ENCODE measurements at places on chromosomes 5 and 9. TPM values are rescaled to one million over a fixed set of nuclear protein-coding genes. Genes with fewer than 3 reads are reported as not detected.

Gene SLC34A3
- total RNA-seq, result 0.27 TPM

DNA sequence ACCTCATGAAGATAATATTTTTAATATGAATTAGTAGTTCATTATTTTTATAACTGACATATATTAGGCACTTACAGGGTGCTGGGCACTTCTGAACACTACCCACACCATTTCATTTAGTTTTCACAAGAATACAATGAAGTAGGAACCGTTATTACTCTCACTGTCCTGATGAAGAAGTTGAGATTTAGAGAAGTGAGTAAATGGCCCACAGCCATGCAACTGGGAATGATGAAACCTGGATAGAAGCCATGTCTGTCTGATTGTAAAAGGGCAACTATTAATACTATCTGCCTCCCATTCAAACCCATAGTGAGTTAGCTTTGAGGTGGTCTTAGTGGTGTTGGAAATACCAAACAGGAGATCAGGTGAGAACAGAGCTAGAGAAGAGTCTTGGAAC is 29.6 kb upstream of the OTULINL start:
- DNase-seq, result no peak

GRCh38 chr5:135114759-135115158 is 80.7 kb upstream of the PITX1 start:
- no peak for DNase-seq

DNA sequence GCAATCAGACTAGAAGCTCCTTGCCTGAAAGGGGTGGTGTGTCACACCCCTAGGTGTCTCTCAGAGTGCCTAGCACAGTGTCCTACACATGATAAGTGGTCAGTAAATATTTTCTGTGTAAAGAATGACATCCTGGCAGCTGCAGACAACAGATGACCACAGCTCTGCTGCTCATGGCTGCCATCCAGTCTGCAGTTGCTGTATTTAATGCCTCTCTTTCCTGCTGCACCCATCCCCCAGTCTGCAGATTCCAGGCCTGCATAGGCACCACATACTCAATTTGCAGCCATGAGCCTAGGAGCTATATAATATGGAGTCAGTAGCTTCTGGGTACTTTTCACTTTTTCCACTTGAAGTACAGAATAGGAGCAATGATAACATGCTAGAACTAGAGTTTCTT is 94.9 kb upstream of the NR4A3 start:
- DNase-seq, result no peak

Gene ZNF354B
- total RNA-seq, result 28.7 TPM

DNA sequence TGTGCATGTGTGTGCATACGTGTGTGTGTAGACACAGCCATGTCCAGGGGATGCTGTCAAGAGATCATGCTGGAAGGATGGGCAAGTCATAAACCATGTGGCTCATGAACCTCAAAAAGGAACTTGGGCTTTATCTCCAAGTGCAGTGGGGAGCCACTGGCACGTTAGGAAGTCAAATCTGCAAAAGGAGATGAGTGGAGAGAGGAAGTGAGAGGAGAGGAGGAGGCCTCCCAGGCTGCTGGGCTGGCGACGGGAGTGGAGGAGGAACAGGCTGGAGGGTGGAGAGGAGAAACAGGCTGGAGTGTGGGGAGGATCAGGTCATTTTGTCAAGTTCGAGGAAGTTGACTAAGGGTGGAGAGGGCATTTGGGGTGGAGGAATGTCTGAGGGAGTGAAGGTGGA is 29.2 kb upstream of the TIFAB start:
- no peak for DNase-seq

DNA sequence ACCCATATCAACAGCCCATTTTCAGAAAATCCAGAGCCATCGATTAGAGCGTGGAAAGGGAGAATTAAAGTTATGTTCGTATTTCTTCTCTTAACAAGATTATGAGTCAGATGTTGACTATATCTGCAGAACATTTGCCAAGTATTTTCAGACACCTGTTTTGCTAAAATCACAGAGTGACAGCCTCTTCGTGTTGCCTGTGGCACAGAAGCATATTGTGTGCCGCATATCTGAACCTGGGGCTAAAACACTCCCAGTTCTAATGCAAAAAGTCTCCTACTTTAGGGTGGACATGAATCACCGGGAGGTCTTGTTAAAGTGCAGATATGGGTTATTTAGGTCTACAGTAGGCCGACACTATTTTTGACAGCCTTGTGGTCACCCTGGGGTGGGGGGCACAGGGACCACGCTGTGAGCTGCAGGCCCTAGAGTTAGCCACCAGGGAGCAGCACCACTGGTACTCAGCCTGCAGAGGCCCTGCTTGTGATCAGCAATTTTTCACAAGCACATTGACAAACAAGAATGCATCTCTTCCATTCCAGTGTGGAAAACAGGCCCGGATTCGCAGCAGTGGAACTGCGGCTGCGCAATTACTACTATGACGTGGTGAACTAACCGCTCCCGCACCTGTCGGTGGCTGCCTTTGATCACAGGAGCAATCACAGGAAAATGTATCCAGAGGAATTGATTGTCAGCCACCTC is 93.5 kb downstream of the SYK start:
- DNase-seq, result no peak

GRCh38 chr5:35762368-35762767 is 94.3 kb upstream of the IL7R start:
- no peak for DNase-seq

Gene POU4F3
- total RNA-seq, result 0.25 TPM

DNA sequence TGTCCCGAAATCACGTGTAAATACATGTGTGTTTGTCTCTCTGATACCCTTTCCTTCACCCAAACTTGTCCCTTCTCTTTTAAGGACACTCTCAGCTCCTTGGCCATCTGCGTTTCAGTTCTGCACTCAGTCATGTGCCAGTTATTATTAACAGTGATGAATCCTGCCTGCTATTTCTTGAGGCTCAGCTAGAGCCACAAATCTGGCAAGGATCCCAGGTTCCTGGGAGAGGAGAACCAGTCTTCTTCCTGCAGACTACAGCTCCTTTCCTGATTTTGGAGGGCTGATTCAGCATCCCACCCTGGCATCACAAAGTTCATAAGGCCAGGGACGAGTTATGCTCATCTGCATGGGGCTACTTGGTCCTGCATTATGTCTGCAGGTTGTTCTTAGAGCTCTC is 5.6 kb downstream of the MAMDC2 start:
- no peak for DNase-seq

Gene C9orf72
- 22.9 TPM for total RNA-seq

Gene PURA
- 8.5 TPM for total RNA-seq

- no peak for DNase-seq
These were observed 724 bp downstream of the TCERG1 start for GRCh38 chr5:146447734-146448380.

DNA sequence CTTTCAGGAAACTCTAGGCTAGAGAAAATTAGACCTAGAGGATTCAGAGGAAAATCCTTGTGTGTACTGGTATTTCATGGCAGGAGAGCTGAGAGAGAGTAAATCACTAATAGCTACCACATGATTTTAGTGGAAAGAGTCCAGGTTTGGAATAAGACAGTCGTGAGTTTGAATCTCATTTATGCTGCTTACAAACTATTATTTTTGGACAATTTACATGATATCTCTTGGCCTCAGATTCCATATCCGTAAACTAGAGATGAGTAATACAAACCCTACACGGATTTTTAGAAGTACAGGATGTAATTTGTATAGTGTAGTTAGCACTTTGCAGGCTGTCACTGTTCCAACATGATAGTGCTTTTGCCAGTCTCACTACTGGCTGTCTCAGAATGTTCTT is 2.7 kb downstream of the IL31RA start:
- DNase-seq, result no peak

Gene FRMD3
- total RNA-seq, result 0.40 TPM

DNA sequence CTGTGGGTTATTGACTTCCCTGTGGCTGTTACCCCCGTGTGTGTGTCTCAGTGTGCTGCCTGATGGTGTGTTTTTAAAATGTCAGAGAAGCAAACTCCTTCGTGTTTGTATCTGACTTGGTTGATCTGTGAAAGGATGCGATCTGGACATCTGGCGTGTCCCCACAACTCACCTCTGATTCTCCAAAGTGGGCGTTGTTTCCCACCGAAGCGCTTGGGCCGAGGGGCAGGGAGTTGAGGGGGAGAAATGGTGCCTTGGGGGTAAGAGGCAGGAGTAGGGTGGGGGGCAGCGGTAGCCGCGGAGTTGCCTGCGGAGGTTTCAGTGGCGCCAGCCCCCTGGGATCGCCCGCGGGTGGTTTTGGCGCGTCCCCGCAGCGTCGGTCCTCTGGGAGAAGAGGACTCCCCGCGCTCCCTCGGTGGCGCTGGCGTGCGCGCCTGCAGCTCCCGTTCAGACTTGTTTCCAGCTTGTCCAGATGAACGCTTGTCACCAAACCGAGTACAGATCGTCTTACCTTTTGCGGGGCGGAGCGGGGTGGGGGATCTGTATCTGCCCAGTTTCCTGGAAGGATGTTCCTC is 1.1 kb downstream of the MAST4 start:
- peak; percentile 64 for DNase-seq

GRCh38 chr5:149711338-149711737 is 18.8 kb upstream of the PPARGC1B start:
- no peak for DNase-seq

Gene S1PR3
- total RNA-seq, result 38.3 TPM

GRCh38 chr9:107161338-107161737 is 121.7 kb upstream of the RAD23B start:
- DNase-seq, result no peak

- no peak for DNase-seq
These were observed 69.4 kb downstream of the LMX1B start for GRCh38 chr9:126682928-126683697.

Gene TICAM2
- 1.6 TPM for total RNA-seq

DNA sequence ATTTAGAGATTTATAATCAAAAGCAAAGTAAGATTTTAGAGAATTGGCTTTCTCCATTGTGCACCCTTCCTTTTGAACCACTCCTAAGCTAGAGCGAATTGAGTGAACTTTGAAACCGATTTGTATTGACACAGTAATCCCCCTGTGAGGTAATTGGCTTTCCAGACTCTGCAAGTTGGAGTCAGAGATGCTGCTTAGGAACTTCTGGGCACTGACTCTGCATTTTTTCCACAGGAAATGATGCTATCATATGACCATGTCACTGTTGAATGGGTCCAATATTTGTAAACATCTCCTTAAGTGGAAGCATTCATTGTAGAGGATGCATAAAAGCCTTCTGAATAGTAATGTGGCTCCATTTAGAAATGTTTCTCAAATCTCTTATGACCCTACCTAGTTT is 394.4 kb upstream of the ZNF608 start:
- no peak for DNase-seq
